HFFc6 (cell line): ENCODE measurements at places on chromosomes 1 and 21. TPM values are rescaled to one million over a fixed set of nuclear protein-coding genes. Genes with fewer than 3 reads are reported as not detected.
A peak's percentile ranks its signal among the peaks of the same experiment; 100 is the strongest.

HCRTR1 gene
- total RNA-seq, result not detected in 2 replicates

- DNase-seq, result no peak
These were observed 204.4 kb upstream of the TNR start for GRCh38 chr1:175947771-175948170.

DNA sequence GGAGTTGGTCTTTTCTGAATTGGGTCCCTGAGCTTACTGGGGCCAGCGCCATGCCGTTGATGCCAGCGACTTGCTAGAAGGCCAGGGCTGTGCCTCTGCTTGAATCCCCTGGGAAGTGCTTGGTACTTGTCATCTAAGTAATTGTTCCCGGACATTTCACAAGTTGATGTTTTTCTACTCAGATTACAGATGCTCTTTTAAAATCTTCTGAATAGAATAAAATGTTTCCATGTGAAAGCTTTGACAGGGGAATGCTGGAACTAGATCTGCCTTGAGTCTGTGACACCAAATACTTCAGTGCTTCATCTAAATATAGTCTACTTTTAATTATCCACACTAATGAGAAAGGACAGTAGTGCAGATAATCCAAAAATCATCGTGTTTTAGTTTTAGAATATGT, 38.3 kb downstream of the PTGFRN start:
- DNase-seq, result no peak

GRCh38 chr1:7705048-7705907, 65.8 kb upstream of the VAMP3 start:
- DNase-seq, result no peak

DNA sequence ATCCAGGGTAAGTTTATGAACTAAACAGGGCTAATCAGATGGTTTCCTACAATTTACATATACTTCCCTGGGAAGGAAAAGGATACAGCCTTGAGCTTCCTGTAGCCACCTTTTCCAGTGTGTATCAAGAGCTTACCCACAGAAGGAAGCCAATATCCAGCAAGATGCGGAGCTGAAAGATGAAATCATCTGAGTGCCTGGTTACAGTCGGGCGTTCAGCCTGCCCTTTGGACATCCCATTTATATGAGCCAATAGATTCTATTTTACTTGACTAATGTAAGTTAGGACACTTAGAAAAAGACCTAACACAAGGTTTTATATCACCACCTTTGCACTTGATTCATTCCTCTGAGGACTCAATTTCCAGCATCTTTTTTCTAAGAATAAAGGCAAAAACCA, 108.2 kb downstream of the UCHL5 start:
- no peak for DNase-seq

DNA sequence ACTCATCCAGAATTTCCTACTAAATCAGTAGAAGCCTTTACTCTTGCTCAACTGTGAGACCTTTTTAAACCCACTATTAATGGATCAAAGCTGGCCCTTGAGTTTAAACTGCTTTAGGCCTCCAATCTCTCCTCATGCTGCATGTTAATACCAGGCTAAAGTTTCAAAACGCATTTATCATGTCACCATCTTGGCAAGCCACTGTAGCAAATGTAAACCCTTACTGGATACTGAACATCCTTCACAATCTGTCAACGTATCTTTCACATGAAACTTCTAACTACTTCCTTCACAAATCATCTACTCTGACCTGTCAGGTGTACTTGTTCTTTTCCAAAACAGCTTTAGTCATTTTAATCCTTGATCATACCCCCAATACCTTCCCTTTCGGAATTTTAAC, 3.0 kb downstream of the PAXBP1 start:
- no peak for DNase-seq

SIM2 gene
- not detected in 3 replicates for total RNA-seq

ADGRB2 gene
- total RNA-seq, result 4.9 and 8.2 TPM in 2 replicates

TOR1AIP2 gene
- total RNA-seq, result 111 to 149 TPM (median 137 TPM) in 3 replicates

GRCh38 chr1:46719689-46720088, 775 bp upstream of the EFCAB14 start:
- no peak for DNase-seq

PLA2G5 gene
- not detected in 3 replicates for total RNA-seq

- no peak for DNase-seq
These were observed 10.7 kb downstream of the TBX19 start for GRCh38 chr1:168291222-168291837.

DNA sequence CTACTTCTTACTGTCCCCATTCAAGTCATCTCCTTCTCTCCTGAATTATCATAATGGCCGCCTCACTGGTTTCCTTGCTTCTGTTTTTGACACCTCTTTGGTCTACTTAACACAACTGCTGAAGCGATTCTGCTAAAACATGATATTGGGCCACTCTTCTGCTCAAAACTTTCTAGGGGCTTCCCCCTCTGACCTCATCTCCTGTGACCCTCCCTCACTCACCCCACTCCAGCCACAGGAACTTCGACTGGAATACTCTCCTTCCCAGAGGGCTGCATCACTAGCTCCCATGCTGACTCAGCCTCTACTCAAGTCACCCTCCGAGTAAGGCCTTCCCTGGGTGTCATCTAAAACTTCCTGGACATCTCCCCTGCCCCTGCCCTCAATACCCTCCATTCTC, 35.7 kb downstream of the NRIP1 start:
- DNase-seq, result no peak

GRCh38 chr1:116886291-116886878, 23.3 kb upstream of the PTGFRN start:
- DNase-seq, result no peak

MIS18A gene
- 8.8 to 13.8 TPM (median 13.6 TPM) in 3 replicates for total RNA-seq

- DNase-seq, result no peak
These were observed at the start of gene COL8A2 for GRCh38 chr1:36125129-36125991. Gene COL8A2, minus strand, starts transcription at chr1:36125222. Its CDS starts 24,980 bp downstream, at chr1:36100242.

ETV3L gene
- total RNA-seq, result not detected in 2 replicates

KMO gene
- total RNA-seq, result not detected in 3 replicates

GRCh38 chr1:206082831-206083695, 30.1 kb downstream of the RHEX start:
- DNase-seq, result no peak

DNA sequence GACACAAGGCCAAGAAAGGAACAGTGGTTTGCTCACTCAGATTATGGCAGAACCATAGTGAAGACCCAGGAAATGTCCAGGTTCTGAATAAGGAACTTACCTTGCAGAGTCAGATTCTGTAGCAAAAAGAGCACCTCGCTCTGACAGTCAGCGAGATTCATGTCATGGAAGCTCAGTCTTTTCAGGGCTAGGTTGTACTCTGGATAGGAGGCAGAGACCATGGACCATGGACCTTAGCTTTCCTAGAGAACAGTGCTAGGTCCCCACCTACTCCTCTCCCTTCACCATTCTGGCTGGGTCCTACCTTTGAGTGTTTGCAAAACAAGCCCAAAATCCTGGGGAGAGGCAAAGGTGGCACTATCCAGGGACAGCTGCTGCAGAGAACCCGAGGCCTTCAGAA, 23.3 kb downstream of the LRRC41 start:
- no peak for DNase-seq

- DNase-seq, result no peak
These were observed 549.2 kb downstream of the PTPRU start for GRCh38 chr1:29785554-29785953.

DNA sequence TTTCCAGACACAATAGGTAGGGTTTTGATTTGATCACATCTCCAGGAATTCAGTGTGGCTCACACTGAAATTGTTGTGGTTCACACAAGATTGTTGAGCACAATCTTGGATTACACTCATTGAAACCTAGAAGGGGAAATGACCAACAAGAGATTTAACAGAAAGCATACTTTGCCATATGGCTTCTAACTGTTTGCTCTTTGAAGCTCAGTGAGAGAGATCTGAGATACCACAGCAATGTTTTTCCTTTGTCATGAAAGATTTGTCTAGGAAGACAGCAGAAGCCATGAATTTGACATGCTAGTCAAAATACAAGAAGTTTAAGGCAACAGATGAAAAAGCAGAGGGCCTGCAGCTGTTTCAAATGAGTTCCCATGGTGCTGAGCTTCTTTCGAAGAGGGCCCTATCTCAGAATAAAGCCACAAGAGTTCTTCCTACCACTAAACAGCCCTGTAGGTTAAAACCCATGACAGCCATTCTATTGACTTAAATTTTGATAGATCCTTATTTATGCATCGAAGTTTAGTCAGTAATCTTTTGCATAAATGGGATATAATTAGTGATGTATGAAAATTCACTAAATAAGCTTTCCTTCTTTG, 650.4 kb downstream of the LTN1 start:
- no peak for DNase-seq

SAMD13 gene
- 0.43 TPM in 1 of 2 replicates, not detected in the other for total RNA-seq

NCAM2 gene
- 2.2 to 11.0 TPM (median 3.7 TPM) in 3 replicates for total RNA-seq

DNA sequence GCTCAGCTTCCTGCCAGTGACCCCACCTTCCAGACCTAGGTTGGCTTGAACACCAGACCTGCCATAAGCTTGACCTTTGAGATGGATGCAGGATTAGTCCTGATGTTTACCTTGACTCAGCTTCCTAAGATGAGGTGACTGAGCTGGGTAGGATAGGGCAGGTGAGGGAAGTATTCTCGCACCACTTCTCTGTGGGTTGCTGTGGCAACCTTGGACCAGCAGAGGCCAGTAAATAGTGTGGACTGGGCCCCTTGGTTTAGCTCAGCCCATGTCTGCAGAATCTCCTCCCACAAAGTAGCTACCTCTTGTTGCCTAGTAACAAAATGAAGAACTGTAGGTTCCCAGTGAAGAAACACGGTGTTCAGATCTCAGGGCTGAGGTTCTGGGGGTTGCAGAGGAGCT, 8.4 kb downstream of the RPS6KA1 start:
- DNase-seq, result peak; percentile 36

- DNase-seq, result peak; percentile 62
These were observed 36.2 kb upstream of the BTG2 start for GRCh38 chr1:203268901-203269653.

- no peak for DNase-seq
These were observed 5.3 kb downstream of the TENT5C start for GRCh38 chr1:117611121-117611601.

FAM151A gene
- not detected in 3 replicates for total RNA-seq

- no peak for DNase-seq
These were observed 93.2 kb downstream of the CCDC185 start for GRCh38 chr1:223486366-223486765.

KIF17 gene
- 6.8 to 8.3 TPM (median 8.1 TPM) in 3 replicates for total RNA-seq

SYPL2 gene
- 17.0 to 31.6 TPM (median 18.4 TPM) in 3 replicates for total RNA-seq

CHIA gene
- not detected in 2 replicates for total RNA-seq

DNA sequence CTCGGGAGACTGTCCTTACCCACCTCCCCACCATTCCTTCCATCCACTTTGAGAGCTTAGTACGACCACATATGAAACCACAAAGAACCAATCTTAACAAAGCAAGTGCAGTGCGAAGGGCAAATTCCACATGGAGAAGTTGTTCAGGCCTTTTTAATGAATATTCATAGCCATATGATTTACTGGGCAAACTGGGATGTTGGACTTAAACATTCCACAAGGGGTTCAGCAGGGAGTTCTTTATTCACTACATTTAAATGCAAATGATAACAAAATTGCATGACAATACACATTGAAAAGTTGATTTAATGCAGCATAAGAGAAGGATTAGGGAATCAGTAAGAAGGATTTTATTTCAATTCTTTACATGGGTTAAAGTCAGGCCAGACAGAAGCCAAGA, 14.7 kb downstream of the NMNAT2 start:
- DNase-seq, result no peak

TPTE gene
- not detected in 3 replicates for total RNA-seq

ROR1 gene
- 7.4 to 8.5 TPM (median 7.8 TPM) in 3 replicates for total RNA-seq

DNA sequence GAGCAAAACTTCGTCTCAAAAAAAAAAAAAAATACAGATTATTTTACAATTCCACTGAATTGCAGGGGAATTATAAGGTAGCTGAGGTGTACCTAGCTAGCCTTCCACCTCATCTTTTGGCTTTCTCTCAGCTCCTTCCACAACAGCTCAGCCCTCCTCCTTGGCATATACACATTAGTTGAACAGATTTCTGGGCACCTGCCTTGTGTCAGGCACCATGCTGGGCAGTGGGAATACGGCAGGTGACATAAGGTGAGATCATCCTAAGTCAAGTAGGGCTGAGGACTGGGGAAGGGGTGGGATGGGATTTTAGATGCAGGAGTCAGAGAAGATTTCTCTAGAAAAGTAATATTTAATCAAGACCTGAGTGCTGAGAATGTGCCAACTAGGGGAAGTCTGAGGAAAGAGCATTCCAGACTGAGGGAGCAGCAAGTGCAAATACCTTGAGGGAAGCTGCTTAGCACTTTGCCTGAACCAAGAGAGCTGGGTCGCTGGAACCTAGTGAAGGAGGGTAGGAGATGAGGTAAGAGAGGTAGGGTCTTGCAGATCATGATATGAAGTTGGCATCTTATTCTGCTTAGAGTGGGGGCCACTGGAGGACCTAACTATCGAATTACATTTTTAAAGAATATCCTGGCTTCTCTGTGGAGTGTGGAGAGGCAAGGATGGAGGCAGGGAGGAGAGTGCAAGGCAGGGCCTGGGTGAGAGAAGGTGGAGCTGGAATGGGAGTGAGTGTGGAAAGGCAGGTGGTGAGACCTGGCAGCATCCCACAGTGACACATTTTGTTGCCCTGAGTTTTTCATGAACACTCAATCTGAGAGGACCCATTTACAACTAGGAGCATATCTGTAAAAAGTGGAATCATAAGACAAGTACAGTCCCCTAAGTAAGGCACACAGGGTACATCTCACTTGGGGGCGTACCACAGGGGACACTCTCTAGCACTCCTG, 28.2 kb downstream of the LAMC2 start:
- no peak for DNase-seq

PGLYRP4 gene
- total RNA-seq, result not detected in 3 replicates

DNA sequence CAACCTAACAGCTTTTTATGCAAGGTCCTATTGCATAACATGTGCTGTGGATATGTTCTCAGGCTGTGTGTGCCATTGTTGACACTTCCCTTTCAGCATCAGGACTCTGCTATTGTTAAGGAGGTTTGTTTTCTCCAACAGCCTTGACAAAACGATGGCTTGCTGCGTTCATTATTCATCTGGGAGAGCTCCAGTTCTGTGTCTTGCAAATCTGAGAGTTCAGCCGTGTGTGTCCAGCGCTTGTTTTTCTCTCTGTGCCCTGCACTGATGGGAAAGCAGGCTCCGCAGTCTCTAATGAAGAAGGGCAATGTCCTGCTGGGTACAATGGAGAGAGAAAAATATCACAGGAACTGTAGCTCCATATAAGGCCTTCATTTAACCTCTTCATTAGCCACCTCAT, 63.7 kb downstream of the CLDN17 start:
- DNase-seq, result no peak

GRCh38 chr1:11068600-11069473, 9.0 kb upstream of the SRM start:
- DNase-seq, result no peak

- no peak for DNase-seq
These were observed 13.2 kb downstream of the TMEM240 start for GRCh38 chr1:1527092-1527816.

GRCh38 chr1:45395051-45395450, 54.8 kb upstream of the MUTYH start:
- no peak for DNase-seq
